ENCODE measurements at places on chromosomes 5 and 9.

DNA sequence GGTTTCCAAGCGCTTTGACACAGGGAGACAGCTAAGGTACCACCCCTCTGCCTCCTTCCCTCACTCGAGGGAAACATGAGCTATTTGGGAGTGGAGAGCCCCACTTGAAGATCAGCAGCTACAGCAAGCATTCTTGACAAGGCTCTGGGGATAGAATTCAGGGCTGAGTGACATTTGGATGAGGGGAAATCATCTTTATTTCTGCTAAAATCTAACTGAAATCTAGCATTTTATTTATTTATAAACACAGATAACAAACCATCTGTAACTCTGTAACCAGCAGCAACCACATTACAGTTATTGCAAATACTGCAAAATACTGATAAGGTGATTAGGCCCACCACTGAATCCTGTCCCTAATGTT, 22.4 kb downstream of the RNF130 start:
- no peak for DNase-seq

GRCh38 chr9:135908093-135908753, 877 bp upstream of the CAMSAP1 start:
- DNase-seq: no peak

DNA sequence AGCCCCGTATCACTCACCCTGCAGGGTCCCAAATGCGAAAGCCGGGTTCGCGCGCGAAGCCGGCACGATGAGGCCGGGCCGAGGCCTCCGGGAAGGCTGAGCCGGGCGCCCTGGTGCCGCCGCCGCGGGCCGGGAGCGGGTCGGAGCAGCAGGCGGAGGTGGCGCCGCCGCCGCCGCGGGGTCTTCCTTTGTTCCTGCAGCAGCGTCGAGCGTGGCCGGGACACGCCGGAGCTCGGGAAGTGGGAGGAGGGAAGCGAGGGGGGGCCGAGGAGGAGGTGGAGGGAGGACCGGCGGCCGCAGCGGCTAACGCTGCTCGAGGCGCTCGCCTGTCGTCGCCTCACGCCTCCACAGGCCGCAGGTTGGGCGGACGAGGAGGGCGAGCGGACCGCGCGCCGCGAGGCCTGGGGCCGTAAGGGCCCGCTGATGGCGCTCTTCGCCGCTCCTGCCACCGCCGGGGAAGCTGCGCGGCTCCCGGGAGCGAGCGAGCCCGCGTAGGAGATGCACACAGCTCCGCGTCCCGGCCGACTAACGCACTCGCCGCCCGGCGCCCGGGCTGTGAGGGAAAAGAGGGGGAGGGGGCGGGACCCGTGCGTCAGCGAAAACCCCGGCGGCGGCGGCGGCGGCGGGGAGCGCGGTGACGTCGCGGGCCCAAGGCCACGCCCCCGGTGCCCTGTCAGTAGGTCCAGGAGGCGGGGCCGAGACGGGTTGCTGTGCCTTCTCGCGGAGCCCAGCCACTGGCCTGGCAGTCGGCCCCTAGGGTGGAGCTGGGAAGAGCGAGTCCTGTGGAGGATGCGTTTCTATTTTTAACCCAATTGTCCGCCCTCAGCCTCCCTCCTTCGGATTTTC, at the start of gene ZFAND5:
Gene ZFAND5, minus strand, starts transcription at position 530 of the 846 bp plus-strand sequence. CDS start 4,430 bp downstream, outside the sequence.
- peak; percentile 81 for DNase-seq

GRCh38 chr5:152608458-152608857, 203.4 kb upstream of the NMUR2 start:
- DNase-seq: no peak

GRCh38 chr5:17081142-17081541, 136.3 kb upstream of the BASP1 start:
- DNase-seq: no peak

- DNase-seq: no peak
Measured at GRCh38 chr5:130424341-130424740, 520.1 kb downstream of the CHSY3 start.

GRCh38 chr5:53974021-53974420, 336.4 kb downstream of the ARL15 start:
- no peak for DNase-seq

All from esophagus squamous epithelium (tissue), 5 donors.